ENCODE measurements at places on chromosomes 13 and 19. TPM values are rescaled to one million over a fixed set of nuclear protein-coding genes. Genes with fewer than 3 reads are reported as not detected.

GRCh38 chr13:46860722-46861121, 36.1 kb downstream of the HTR2A start:
- no peak for DNase-seq

DNA sequence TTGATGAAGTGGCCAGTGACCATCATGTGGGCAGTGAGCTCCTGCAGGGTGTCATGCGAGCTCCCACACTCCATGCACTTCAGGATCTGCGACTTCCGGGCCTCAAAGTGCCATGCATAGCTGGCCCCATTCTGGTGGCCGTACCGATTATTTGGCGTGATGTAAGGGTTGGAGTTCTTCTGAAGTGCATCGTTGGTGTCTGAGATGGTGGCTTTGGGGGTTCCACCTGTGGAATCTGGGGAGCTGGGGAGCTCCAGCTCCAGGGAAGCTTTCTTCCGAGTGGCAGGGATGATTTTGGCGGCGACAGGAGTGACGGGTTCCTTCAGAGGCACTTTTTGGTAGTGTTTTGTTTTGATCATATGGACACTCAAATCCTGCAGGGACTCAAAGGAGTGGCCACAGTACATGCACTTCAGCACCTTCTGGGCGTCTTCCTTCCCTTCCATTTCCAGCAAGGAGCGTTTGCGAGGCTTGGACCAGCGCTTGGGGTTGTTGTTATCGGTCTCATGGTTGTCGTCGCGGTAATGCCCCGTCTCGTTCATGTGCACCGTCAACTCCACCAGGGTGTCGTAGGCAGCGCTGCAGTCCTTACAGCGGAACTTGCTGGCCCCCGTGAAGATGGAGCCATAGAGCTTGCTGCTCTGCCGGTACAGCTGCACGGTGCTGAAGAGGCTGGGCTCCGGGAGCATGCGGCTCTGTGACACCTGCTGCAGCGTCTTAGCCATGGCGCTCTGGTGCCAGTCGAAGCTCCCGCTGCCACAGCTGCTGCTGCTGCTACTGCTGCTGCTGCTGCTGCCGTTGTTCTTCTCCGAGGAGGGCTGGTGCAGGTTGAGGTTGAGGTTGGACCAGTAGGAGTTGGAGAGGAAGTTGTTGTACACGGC, 70.4 kb downstream of the TSHZ3 start:
- peak; percentile 35 for DNase-seq

- no peak for DNase-seq
Measured at GRCh38 chr19:12954612-12954962, 2.4 kb downstream of the GADD45GIP1 start.

DNA sequence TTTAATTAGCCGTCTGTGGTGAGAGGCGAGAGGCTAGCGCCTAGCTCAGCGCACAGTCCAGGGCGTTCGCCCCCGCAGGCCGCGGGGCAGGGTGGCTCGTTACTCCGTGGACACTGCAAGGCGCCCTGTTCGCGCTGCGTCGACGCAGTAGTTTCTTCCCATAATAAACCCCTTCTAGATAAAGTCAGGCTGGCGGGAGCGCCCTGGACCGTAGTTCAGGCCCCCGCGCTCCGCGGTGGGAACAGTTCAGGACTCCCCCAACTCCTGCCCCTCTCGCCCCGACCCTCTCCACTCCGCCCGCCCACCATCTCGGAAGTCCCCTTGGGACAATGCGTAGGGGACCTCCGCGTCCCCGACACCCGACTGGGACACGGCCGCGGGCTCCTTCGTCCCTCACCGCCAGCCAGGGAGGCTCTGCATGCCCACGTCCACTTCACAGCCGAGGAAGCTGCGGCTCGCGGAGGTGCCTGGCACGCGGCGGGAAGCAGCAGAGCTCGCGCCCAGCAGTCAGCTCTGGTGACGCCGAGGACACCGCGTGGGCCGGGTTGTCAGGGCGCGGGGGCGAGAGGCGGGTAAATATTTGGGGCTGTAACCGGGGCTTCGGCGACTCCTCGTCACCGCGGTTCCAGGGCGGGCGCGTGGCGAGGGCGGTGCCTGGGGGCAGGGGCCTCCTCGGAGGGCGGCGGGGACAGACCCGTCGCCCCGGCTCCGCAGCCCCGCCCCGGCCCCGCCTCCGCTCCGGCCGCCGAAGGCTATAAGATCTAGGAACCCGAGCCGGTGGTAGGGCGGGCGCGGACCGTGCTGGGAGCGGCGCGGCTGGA, at the start of gene RGCC:
RGCC (plus strand) TSS at position 783 of the 821 bp plus-strand sequence. CDS start 158 bp downstream, outside the sequence.
- peak; percentile 89 for DNase-seq

DNA sequence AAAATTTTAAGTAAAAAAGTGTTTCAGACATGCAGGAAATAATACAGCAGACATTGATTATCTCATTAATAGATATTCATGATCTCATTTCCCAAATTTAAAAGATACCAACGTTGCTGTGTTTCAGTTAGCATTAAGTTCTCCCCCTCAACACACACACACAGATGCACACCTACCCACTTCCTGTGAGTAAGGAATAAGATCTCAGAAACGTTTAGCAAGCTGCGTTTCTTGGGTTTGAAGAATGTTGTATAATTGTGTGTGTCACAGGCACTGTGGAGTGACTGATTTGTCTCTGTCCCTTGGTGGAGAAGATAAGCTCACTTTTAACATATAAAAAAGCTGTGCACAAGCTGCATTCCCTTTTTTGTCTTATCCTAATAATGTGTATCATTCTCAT, 196.8 kb downstream of the PDS5B start:
- no peak for DNase-seq

GRCh38 chr13:99702687-99703319, 201.5 kb downstream of the TM9SF2 start:
- no peak for DNase-seq

DNA sequence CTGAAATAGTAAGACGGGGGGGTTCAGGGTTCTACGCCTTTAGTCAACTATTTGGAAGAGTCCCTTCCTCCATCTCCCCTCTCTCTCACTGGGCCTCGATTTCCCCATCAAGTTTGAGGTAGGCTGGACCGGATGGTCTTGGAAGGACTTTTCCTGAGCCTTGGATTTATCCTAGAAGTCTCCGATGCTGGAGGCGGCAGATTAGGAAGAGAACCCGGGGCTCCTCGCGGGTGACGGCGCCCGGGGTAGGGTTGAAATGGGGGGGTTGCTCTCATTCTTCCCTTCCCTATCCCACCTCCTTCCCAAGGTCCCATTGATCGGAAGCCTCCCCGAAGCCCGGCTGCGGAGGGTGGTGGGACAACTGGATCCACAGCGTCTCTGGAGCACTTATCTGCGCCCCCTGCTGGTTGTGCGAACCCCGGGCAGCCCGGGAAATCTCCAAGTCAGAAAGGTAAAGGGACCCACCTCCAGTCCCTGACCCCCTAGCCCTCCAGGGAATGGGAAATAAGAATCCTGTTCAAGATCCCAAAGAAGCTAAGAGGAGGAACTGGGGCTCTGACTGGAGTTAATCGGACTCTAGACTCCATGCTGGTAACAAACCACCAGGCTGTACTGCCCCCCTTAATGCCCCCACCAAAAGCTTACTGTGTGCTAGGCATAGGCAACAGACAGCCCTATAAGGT, 781 bp downstream of the QPCTL start:
- peak; percentile 78 for DNase-seq

GRCh38 chr13:59332966-59333365, 830.8 kb downstream of the DIAPH3 start:
- DNase-seq, result no peak

DNA sequence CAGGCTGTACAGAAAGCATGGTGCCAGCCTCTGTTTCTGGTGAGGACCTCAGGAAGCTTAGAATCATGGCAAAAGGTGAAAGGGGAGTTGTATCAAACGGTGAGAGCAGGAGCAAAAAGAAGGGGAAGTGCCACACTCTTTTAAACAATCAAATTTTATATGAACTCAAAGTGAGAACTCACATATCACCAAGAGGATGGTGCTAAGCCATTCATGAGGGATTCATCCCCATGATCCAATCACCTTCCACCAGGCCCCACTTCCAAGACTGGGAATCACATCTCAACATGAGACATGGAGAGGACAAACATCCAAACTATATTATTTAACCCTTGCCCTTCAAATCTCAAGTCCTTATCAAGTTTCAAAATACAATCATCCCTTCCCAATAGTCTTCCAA, 836.7 kb downstream of the SLITRK5 start:
- DNase-seq, result no peak

GRCh38 chr13:38543561-38543960, 143.3 kb upstream of the FREM2 start:
- DNase-seq, result no peak

- DNase-seq, result no peak
Measured at GRCh38 chr19:35905178-35905727, 2.8 kb downstream of the TYROBP start.

GRCh38 chr19:13748169-13748828, 16.0 kb upstream of the MRI1 start:
- peak; percentile 60 for DNase-seq

DNA sequence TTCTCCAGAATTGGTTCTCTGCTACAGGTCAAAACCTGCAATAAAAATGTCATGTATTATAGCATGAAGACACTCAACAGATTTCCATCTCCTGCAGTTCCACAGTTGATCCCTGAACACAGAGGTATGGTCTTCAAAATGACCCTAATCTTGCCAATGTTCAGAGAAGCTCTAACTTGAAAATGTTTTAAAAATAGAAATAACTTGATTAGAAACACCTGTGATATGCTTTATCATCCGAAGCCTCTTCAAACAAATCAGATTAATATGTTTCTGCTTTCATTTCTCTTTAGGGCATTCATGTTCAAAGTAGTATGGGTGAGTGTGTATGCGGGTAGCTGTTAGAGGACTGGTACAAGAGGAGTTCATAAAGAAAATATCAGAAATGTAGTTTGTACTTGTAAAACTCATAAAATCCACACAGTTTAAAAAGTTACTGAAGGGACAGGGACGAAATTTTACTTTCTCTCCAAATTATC, 60.4 kb downstream of the KCNRG start:
- no peak for DNase-seq

DNA sequence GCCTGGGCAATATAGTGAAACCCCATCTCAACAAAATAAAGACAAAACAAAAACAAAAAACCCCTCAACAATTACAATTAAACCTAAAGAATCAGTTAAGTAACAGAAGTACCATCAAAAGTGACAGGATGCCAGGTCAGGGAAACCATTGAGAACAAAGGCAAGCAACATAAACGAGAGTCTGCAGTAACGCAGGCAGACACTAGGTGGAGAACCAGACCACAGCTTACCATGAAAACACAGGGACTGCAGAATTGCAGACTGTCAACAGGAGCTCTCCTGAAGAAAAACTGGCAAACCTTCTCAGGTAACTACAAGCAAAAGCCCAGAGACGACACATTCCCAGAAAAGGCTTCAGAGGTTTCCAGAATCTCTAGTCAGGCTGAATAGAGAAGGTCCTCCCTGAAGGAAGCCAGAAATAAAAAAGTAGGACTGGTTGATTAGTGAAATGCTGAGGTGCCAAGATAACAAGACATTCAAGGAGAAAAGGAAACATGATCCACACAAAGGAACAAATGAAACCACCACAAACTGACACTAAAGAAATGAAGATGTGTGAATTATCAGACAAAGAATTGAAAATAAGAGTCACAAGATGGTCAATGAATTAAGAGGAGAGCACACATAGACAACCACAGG, 2.2 kb upstream of the ZNF665 start:
- peak; percentile 75 for DNase-seq

DNA sequence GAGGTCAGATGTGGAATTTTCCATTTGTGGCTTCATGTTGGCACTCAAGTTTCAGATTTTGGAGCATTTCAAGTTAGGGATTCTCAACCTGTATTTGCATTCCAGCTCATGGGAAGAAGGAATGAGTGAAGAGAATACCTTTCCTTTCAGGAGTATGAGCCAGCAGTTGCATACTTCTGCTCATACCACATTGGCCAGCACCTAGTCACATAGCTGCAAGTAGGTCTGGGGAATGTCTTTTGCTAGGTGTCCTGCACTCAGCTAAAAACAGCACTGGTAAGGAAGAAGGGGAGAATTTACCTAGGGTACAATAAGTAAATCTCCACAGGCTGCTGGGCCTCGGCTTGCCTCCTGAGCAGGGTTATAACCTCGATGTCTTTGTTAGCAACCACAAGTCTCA, 24.6 kb upstream of the ATP8A2 start:
- DNase-seq, result no peak

DNA sequence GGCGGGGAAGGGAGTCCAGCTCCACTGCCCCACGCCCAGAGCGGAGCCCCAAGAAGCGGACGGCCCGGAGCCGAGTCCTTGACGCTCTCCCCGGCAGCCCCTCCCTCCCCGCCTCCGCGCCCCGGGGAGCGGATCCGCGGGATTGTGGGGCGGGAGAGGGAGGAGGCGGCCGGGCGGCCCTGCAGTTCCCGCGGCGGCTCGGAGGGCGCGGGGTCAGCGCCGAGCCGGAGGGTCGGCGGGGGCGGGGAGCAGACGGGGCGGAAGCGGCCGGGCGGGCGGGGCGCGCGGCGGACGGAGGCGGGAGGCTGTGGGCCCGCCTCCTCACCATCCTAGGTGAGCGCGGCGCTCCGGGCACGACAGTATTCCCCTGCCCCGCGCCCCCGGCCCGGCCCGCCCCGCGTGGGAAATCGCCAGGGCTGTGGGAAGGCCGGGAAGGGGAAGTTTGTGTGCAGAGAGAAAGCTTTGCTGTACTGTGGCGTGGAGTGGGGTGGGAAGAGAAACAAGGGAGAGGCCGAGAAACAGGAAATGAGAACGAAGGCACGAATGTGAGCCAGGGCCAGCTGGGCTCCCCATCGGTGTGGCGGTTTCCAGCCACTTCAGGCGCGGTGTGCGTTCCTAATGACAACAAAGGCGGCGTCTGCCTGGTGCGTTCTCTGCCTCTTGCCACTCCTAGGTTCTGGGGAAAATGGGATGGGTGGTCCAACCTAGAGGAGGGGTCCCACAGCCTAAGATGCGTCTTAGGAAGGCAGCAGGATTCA, 1.3 kb upstream of the KLF12 start:
- DNase-seq, result peak; percentile 84

- DNase-seq, result no peak
Measured at GRCh38 chr13:39938596-39938995, 283.1 kb downstream of the COG6 start.

- no peak for DNase-seq
Measured at GRCh38 chr19:38695832-38696728, 48.2 kb downstream of the CAPN12 start.

- DNase-seq, result no peak
Measured at GRCh38 chr13:37294472-37294871, 189.0 kb upstream of the CSNK1A1L start.

- DNase-seq, result peak; percentile 63
Measured at GRCh38 chr19:17294051-17294891, 9.0 kb downstream of the ABHD8 start.

DNA sequence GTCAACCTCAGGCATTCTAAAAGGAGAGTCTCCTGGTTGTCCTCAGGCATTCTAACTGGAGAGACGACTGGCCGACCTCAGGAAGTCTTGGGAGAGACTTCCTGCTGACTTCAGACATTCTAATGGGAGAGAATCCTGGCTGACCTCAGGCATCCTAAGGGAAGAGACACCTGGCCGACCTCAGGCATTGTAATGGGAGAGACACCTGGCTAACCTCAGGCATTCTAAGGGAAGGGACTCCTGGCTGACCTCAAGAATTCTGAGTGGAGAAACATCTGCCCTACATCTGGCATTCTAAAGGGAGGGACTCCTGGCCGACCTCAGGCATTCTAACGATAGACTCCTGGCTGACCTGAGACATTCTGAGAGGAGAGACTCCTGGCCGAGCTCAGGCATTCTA, 1353.3 kb downstream of the UQCRFS1 start:
- no peak for DNase-seq

GRCh38 chr19:28034936-28035335, 1178.0 kb downstream of the UQCRFS1 start:
- no peak for DNase-seq

The F2RL3 gene
- total RNA-seq, result 1.5 TPM

The GPI gene
- 394 TPM for total RNA-seq

The OBI1 gene
- 19.6 TPM for total RNA-seq

The PTPRH gene
- 0.11 TPM for total RNA-seq

The MAMSTR gene
- 1.2 TPM for total RNA-seq

The TRPC4 gene
- total RNA-seq, result not detected

The SULT2A1 gene
- not detected for total RNA-seq

The SERPINE3 gene
- not detected for total RNA-seq

The KLK15 gene
- not detected for total RNA-seq
